ENCODE measurements at places on chromosomes 11 and 22. TPM values are rescaled to one million over a fixed set of nuclear protein-coding genes. Genes with fewer than 3 reads are reported as not detected.

GRCh38 chr11:69705901-69706787, 2.3 kb upstream of the FGF19 start:
- no peak for ATAC-seq

DNA sequence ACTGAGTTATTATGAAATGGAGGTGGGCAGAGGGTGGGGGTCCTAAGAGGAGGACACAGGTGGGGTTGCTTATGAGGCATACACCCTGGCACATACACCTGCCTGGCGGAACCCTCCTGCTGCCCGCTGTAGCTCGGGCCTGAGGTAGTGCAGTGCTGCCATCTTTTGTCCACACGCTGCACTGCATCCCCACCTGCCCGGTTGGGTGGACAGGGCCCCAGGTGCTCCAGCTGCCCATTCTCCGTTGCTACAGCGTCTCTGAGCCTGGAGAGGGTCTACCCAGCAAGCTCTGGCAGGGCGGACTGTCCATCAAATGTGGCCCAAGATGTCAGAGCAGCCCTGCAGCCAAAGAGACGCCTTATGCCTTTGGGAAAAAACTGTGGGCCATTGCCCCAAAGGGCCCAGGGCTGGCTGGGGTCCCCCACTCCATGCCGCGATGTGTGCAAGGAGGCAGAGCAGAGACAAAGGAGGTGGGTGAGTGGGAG, 131.2 kb downstream of the BUD13 start:
- peak; percentile 48 for ATAC-seq

DNA sequence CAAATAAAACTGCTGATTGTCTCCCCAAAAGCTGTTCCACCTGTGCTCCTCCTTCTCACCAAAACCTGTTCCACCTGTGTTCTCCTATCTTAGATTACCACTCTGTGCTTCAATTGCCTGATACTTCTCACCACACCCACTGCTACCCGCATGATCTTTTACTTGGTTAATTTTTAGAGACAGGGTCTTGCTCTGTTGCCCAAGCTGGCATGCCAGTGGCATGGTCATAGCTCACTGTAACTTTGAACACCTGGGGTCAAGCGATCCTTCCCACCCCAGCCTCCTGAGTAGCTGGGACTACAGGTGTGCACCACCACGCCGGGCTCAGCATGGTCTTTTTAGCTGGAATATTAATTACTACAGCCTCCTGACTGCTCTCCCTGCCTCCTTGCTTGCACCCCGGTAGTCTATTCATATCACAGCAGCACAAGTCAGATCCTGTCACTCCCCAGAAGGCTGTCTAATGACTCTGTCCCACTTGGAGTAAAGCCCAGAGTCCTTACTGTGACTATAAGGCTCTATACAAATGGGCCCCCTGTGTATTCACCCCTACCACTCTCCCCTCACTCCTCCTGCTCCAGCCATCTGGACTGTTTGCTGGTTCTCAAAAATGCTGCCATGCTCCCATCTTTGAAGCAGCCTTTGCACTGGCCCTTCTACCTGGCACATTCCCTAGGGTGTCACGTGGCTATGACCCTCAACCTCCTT, 3.5 kb downstream of the C11orf91 start:
- ATAC-seq, result no peak

- no peak for ATAC-seq
Observed at GRCh38 chr11:69142895-69143294, 12.8 kb upstream of the SMIM38 start.

DNA sequence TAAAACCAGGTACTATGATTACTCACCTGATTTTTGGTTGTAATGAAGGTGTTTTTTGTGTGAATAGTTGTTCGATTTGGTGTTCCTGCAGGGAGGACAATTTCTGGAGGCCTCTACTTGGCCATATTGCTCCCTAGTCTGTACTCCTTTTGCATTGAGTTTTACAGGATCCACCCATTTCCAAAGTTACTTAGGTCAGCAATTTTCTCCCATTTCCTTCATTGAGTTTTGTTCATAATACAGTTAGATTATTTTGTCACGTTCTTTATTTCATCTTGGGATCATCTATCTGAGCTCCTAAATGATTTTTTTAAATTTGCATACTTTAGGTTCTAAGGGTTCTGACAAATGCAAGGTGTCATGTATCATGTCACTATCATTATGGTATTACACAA, 20.1 kb upstream of the AQP11 start:
- ATAC-seq, result no peak

DNA sequence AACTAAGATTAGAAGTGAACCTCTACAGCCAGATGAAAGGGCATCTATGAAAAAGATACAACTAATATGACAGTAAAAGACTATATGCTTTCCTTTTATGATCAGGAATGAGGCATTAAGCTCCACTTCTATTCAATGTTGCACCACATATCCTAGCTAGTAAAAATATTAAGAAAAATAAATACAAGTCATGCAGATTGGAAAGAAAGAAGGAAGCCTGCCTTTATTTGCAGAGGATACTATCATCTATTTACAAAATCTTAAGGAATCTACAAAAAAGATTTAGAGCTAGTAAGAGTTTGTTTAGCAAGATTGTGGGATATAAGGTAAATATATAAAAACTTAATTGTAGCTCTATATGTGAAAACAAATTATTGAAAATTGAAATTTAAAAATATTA, 308.8 kb downstream of the DYNC2H1 start:
- ATAC-seq, result no peak

The LINC01488 gene
- not detected for total RNA-seq

The OR4D5 gene
- not detected for total RNA-seq

The SCGB1A1 gene
- total RNA-seq, result not detected

The PRG3 gene
- not detected for total RNA-seq

DNA sequence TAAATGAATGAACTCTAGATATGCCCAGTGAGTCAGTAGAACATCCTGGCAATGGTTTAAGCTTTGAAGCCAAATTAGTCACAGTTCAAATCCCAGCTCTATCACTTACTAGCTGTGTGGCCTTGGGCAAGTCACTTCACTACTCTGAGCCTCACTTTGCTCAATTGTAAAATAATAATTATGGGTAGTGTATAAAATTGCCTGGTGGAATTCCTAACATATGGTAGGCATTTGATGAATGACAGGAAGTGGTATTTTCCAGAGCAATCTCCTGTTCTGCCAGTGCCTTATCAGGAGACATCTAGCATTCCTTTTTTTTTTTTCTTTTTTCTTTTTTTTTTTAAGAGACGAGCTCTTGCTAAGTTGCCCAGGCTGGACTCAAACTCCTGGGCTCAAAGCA, 13.0 kb downstream of the SCN4B start:
- ATAC-seq, result no peak
